GM19239 (cell line): ENCODE measurements at places on chromosomes 2 and 18.

DNA sequence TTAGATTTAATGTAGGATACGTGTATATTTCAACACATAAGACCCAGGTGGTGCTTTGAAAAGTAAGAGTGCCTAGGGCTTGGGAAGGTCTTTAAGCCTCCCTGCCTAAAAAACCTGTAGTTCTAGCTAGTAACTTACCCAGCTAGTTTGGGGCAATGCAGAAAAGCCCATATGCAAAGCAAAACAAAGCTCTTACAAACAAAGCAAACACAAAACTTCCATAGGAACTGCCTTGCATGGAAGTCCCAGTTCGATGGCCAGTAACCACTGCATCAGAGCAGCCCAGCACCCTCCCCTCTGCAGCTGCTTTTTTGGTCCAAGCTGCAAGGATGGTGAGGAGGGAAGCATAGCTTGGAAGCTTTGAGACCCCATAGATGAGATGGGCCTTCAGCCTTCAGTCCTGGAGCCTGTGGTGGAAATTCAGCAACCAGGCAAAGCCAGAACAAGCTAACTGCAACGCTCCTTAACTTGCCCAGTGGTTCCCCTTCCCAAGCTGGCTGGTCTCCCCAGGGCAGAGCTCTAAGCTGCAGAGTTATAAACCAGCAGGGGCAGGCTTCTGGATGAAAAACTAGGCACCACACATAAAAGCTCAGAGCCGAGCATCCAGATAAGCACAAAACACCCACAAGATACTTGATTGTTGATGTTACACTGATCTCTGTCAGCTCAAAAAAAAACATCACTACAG is 16.2 kb downstream of the C2orf76 start:
- no peak for DNase-seq

DNA sequence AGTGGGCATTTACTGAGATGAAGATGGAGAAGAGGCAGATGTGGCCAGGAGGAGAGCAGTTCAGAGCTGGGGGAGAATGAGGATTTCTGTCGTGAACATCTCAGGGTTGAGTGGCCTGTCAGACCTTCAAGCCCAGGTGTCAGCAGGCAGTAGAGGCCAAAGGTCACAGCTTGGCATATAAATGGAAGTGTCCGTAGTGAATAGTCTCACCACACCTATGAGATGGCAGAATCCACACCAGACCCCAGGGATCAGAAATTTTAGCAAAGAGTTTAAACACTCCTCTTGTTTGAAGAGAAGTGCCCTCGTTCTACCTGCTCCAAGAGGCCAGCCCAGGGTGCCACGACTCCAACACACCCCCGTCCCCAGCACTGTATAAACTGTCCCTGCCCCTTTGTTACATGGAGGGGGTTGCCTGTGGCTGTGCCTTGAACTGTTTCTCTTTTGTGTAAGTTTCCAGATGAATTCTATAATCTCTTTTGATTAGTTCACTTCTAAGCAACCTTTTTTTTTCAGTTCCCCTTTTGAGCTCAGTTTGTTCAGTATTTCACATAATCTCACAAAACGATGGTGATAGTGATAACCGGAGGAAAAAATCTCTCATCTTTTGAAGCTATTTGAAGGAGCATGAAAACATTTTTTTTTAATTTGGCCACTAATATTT is 69.0 kb upstream of the TTC39C start:
- DNase-seq: no peak

DNA sequence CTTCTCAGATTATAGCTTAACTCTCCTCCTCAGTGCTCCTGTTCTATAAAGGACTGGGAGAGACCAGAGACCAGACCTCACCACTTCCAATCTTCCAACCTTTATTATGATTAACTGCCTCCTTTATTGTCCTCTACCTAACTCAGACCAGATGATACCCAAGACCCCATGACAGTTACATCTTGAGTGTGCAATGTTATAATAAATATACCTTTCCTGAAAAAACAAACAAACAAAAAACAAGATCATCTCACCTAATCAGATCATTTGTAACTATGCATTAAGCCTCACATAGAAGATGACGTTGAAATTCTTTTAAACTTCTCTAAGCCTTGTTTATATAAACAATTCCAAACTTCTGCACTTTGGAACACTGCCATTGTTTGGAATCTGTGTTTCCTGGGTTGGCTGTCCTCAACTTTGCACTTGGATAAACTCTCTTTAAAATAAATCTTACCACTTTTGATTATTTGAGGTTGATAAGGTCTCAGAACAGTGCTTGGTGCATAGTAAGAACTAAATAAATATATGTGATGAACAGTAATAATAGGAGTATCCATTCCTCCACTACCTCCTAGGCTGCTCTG is 342.7 kb downstream of the TDRD15 start:
- DNase-seq: no peak

- DNase-seq: no peak
Observed at GRCh38 chr2:1940679-1941078, 196.4 kb upstream of the PXDN start.

DNA sequence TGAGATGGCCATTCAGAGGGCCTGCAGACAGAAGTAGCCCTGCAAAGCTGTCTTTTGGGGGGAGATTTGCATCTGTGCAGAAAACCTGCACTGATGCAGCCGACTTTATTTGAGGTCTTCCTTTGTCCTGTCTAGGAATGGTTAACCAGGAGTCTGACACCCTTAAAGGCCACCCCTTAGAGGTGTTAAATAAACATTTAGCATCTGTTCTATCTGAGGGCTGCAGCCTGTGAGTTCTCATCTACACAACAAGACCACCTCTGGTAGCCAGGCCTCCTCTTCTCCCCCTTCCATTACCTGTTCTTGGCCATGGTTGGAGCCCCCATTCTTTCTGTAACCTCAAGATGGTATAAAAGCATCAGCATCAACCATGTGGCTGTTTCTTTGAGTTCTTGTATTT is 214.4 kb upstream of the HS6ST1 start:
- no peak for DNase-seq

DNA sequence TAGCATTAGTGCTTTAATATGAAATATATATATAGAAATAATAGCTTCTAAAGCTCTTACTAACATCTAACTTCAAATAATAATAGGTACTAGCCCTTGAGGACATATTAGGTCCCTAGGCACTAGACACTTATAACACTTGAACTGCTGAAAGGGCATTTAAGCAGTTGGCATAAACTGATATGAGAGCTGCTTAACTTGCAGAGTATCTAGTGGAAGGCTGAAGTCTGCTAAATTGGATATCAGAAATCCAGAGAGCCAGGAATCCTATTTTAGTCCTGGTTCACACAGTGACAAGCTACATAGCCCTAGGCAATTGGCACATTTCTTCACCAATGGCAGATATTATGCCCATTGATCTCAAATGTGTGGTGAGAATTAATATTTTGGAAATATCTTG is 326.9 kb upstream of the UBE2E3 start:
- DNase-seq: no peak

- no peak for DNase-seq
Observed at GRCh38 chr2:12948231-12948960, 231.7 kb downstream of the TRIB2 start.

GRCh38 chr18:60391571-60392226 is 19.1 kb upstream of the MC4R start:
- DNase-seq: no peak

- DNase-seq: no peak
Observed at GRCh38 chr2:14638488-14638887, 6.0 kb downstream of the LRATD1 start.

- DNase-seq: no peak
Observed at GRCh38 chr18:46623541-46623940, 33.5 kb downstream of the LOXHD1 start.
